Activated CD8-positive, alpha-beta memory T cell treated with anti-CD3 and anti-CD28 coated beads, Interleukin-2, amount 10 ng/mL, durations not matched to agents 7 days and 5 days (primary cell): ENCODE measurements at places on chromosomes 1 and 21. TPM values are rescaled to one million over a fixed set of nuclear protein-coding genes. Genes with fewer than 3 reads are reported as not detected.

DNA sequence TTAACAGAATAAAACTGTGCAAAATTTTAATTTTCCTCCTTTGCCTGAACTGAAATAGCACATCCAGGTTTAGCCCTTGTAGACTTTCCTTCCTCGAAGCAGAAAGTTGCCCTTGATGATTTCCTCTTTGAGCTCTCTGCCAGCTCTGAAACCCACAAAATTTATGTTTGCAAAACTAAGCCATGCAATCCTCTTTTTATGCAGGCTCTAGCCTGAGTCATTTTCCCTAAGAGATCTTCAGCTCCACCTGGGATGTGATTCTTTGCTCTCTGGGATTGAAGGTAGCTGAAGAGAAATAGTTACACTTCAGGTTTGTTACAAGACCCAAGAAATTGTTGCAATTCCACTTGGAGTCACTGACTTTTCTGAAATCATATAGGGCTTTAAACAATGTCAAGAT lies 1.4 kb upstream of the F3 start:
- no peak for DNase-seq

DNA sequence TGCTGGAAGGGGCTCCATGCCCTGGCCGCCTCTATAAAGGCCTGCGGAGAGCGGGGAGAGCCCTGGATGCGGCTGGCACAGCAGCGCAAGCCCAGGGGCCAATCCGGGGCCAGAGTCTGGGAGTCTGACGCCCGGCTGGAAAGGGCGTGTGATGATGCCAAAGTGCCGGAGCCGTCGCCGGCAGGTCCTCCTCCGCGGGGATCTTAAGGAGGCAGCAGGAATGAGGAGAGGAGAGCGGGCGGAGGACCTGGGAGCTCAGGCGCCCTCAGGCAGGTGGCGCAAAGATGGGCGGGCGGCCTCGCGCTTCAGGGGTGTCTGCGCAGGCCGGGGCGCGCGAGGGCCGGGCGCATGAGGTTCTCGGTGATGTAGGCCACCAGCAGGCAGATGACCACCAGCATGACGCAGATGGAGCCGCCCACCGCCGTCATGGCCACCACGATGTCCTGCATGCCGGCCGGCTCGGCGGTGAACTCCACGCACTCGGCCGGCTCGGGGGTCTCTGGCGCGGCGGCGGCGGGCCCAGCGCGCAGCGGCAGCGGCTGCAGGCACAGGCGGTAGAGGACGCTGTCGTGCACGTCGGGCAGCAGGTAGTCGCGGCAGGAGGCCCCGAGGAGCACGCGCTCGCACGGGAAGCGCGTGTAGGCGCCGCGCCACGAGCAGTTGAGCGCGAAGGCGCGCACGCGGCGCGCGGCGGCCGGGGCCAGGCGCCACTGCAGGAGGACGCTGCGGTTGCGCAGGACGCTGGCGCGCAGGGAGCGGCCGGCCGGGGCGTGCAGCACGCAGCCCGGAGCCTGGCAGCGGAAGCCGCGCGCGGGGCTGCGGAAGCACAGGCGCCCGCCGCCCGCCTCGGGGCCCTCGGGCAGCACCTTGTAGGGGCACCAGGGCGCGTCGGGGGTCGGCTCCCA lies 653 bp downstream of the FNDC10 start:
- no peak for DNase-seq

- DNase-seq = no peak
Measured at GRCh38 chr1:2394220-2394619, 2.6 kb downstream of the RER1 start.

DNA sequence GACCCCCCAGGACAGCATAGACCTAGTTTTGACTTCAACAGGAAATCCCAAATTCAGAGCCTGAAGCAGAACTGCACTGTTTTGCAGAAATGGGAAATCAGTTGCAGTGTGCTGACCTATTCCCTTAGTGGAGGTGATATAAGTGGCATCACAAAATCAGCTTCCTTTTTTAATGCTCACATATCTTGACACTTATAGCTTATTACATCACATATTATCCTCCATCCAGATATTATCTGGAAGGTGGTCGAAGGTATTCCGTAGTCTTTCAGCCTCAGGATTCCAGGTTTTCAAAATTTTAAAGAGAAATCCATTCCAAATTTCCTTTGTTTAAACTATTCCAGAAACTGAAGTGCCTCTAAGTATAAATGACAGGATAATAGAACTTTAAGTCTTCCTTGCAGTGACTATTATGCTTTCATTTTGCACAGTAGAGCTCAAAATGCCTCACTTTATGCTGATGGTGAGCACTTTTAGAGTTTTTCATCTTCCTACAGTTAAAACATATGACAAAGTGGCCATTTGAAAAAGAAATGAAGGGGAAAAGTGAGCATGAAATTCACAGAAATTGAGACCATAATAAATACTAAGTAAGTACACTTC lies 106.4 kb upstream of the DPYD start:
- no peak for DNase-seq

- DNase-seq = no peak
Measured at GRCh38 chr1:39958403-39959200, 3.7 kb downstream of the MFSD2A start.

The PADI1 gene
- not detected for total RNA-seq
